ENCODE measurements at places on chromosomes 4 and X.
A peak's percentile ranks its signal among the peaks of the same experiment; 100 is the strongest.

DNA sequence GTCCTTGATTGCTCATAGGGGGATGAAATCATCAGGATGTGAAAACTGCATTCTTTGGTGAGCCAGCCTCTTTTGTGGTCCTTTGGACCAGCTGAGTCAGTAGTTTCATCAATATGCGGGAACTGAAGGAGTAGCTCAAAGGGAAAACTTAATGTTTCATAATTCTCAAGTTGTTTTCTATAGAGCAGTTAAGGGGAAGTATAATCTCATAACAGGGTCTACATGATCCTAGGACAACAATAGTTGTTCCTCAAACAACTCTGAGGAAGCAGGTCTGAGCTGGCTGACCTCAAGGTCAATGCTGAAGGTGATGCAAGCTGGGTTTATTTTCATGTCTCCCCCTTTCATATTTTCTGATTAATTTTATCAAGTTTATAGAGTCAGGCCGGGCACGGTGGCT is 36.1 kb upstream of the IRF2 start:
- DNase-seq, result no peak

DNA sequence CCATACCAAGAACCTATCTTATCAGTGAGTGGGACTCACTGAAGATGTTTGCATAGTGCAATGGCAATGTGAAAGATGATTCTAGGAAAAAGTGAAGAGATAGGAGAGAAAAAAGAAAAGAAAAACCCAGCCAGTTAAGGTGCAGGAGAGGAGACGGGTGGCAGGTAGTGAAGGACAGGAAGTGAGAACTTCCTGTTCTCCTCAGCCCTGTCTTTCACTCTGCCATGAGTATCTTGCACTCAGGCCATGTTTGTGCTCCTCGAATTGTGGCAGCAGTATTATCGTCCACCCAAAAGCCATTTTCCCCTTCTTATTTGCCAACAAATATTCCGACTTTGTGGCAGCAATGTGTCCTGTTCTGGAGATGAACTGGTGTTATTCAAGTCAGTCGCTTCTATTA is 8.6 kb upstream of the ENPEP start:
- DNase-seq, result no peak

- peak; percentile 65 for DNase-seq
Measured at GRCh38 chrX:12949927-12950656, 24.8 kb upstream of the TMSB4X start.

- DNase-seq, result no peak
Measured at GRCh38 chr4:126719852-126720251, 912.9 kb upstream of the INTU start.

DNA sequence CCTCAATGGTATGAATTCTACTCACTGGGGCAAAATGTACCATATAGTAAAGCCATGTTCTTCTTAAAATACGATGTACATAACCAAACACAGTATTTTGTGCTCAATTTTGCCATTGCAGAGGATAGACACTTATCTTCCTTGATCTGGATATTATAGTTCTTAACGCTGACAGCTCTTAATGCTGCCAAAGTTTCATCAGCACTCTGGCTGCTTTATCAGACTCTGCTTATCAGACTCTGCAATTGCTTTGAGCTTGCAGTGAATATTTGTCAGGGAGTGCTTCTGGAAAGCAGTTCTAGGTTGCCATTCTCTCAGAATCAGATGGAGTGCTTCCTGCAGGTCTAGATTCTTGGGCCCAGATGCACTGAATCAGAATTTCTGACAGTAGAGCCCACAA is 863.1 kb downstream of the CCSER1 start:
- DNase-seq, result no peak
